ENCODE measurements at places on chromosomes 3 and 15.

GRCh38 chr15:36409819-36410218 lies 169.6 kb upstream of the CDIN1 start:
- no peak for DNase-seq

- DNase-seq: no peak
These were observed 172.6 kb upstream of the BHLHE40 start for GRCh38 chr3:4806535-4807108.

DNA sequence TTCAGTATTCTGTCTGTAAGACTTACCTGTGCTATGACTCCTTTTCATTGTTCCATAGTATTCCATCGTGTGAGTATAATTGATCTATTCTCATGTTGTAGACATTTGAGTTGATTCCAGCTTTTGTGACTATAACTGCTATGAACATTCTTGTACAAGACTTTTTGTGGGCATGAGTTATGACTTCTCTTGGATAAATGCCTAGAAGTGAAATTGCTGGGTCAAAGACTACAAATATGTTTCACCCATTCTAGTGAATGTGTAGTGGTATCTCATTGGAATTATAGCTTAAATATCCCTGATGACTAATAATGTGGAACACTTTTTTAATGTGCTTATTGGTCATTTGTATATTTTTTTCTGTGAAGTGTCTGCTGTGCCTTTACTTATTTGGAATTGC lies 27.6 kb upstream of the NPHP3 start:
- no peak for DNase-seq

DNA sequence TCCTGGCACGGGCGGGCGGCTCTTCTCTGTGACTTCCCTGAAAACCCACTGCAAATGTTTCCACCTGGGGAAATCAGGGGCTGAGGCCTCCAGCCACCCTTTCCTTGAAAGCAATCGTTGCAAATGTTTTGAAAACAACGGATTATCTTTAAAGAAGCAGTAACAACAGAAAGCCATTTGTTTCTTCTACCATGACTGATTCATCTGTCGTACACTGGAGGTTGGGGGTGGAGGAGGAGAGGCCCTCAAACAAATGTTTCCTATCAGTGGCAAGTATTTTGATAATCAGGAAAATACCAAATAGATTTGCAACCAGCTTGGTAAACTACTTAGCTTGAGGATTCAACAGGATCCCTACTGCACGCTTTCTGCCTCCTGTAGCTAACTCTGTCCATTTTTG lies 114.9 kb downstream of the PDZRN3 start:
- DNase-seq: no peak

DNA sequence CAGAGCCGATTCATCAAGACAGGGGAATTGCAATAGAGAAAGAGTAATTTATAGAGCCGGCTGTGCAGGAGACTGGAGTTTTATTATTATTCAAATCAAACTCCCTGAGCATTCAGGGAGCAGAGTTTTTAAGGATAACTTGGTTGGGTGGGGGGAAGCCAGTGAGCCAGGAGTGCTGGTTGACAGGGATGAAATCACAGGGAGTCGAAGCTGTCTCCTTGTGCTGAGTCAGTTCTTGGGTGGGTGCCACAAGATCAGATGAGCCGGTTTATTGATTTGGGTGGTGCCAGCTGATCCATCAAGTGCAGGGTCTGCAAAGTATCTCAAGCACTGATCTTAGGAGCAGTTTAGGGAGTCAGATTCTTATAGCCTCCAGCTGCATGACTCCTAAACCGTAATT lies 95.4 kb upstream of the CCDC80 start:
- DNase-seq: no peak

GRCh38 chr15:60390231-60390630 lies 7.6 kb downstream of the ANXA2 start:
- DNase-seq: no peak

DNA sequence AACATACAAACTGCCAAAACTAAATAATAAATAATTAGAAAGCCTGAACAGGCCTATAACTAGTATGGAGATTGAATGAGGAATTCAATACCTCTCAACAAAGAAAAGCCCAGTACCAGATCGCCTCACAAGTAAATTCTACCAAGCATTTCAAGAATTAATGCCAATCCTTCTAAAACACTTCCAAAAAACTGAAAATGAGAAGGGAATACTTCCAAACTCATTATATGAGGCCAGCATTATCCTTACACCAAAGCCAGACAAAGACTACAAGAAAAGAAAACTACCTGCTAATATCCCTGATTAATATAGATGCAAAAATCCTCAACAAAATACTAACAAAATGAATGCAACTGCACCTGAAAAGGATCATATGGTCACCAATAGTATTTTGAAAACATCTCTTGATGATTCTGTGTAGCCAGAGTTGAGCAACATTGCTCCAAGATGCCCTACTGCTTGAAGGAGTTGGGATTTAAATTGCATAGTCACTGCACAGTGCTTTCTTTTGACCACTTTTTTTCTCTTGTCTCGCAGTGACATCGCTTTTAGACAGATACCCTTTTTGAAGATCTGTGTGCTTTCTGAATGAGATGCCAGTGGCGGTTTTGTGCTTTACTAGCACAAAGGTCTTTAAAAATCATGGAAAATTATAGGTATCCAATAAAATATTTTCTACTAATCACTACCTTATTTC lies 487.2 kb upstream of the RASGRP1 start:
- no peak for DNase-seq

DNA sequence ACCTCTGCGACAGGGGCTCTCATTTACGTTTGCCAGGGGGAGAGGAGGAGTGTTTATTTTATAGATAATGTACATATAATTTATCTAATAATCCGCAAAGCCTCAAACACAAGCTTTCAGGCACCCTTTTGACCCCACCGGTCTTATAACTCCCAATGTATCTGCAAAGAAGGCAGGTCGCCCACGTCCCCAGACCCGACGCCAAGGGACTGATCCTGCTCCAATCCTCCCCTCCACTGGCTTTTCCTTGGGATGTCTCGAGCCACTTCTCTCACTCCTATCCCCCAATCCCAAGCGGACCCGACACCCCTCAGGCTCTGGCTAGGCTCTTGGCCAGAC lies 452 bp downstream of the DCP1A start:
- no peak for DNase-seq

DNA sequence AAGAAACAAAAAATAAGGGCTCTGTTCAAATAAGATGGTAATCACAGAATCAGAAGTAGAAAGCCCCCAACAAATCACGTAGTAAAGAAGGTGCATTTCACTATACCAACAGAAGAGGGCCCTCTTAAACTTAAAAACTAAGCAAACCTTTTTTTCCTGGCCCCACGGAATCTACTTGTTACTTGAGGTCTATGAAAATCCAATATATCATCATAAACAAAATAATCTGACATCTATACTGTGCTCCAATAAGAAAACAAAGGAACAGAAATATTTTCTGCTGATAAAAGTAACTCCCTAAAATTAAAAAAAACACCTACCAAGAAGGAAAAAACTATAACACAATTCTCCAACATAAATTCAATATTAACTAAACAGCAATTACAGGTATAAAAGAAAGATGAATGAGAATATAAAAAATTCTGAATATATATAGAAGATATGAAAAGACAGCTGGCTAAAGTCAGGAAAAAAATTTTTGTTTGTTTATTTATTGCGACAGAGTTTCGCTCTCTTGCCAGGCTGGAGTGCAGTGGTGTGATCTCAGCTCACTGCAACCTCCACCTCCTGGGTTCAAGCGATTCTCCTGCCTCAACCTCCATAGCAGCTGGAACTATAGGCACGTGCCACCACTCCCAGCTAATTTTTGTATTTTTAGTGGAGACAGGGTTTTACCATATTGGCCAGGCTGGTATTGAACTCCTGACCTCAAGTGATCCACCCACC lies 81.8 kb downstream of the CLASP2 start:
- DNase-seq: no peak

- DNase-seq: no peak
These were observed 4.1 kb downstream of the MBNL1 start for GRCh38 chr3:152272771-152273242.

DNA sequence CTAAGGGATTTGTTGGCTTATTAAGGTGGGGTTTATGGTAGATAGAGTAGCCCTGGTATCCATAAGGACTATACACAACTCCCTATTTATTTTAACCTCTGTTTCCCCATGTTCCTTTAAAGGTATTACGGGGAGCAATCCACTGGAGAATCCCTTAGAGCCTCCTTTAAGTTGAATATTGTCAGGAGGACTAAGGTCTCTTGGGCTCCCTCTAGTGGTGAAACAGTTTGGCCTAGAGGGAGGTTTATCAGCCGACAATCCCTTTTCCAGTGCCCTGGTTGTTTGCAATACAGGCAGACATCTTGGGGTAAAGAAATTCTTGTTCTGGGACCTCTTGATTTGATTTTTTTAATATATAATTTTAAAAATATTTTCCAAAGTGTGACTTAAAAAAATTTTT lies 12.9 kb downstream of the OPA1 start:
- DNase-seq: no peak

DNA sequence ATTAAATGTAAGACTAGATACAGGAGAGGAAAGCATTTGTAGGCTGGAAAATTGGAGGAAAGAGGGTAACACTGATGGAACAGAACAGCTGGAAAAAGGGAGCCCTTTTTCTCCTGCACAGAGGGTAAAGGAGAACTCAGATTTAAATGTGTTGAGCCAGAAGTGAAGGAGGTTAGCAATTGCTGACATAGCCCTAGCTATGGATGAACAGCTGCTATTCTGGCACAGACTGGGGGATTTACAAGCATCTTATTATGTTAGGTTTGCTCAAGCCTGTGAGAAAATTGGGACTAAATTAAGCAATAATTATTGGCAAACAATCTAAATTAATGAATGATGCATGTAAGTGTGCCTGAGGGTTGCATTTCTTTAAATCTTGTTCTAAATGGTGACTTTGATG lies 40.6 kb upstream of the PRR20G start:
- no peak for DNase-seq

- no peak for DNase-seq
These were observed 44.0 kb downstream of the CHSY1 start for GRCh38 chr15:101207867-101208288.

DNA sequence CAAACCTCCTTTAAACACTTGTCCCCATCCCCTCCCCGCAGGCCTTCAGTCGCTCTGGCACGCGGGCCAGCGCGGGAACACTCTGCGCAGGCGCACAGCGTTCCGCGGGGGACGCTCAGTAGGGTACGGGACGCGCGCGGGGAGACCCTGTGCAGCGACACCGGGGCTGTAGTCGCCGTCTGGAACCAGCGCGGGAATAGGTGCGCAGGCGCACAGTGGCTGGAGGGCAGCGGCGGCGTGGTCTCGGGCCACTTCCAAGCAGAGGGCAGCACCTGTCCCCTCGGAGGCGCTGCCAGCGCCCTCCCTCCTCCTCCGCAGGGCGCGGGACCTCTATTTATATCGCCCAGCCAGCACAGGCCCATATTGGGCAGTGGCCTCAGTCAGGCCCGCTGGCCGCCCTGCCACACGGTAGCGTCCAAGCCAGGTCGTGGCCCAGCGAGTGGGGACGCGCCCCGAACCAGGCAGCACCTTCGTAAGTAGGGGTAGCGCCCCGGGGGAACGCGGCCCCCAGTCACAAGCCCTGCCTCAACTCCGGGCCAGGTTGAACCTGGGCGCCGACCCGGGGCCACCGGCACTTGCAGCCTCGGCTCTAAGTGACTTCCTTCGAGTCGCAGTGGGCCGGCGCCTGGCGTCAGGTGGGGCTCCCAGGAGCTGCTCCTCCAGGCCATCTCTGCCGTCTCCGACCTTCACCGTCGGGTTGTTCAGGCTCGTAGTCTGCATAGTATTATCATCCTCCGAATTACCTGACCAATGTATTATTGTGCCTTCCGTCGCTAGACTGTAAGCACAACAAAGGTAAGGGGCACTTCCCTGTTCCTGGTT lies at the start of gene KBTBD12:
Gene KBTBD12, plus strand, starts transcription at position 118 of the 822 bp plus-strand sequence. CDS start 7,830 bp downstream, outside the sequence.
- peak; percentile 25 for DNase-seq

DNA sequence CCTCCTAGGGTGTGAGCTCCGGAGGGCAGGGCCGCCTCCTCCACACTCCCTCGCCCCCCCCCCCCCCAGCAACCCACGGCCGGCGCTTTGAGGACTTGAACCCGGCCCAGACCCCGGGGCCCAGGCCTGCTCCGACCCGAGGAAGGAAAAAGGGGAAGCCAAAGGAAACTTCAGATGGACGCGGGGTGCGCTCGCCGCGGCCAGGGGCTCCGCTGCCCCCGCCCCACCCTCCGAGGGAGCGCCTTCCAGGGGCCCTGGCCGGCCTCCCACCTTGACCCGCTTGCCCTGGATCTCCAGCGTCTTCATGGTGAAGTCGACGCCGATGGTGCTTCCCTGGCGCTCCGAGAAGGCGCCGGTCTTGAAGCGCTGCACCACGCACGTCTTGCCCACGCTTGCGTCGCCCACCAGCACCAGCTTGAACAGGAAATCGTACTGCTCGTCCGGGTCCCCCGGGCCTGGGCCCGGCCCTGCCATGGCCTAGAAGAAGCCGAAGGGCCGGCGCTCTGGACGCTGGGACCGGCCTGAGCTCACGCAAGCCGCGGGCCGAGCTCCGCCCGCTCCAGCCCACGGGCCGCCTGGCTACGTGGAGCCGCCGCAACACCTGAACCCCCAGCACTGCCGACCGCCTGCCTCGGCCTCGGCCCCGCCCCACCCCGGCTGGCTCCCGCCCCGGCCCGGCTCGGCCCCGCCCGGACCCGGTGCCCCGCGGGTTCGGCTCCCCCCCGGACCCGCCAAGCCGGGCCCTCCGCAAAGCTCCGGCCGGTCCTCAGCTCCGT lies 400 bp downstream of the RAB43 start:
- no peak for DNase-seq

- no peak for DNase-seq
These were observed 146.6 kb downstream of the FEZF2 start for GRCh38 chr3:62226601-62227339.

- no peak for DNase-seq
These were observed 36.4 kb downstream of the RIOX2 start for GRCh38 chr3:97935842-97936241.

DNA sequence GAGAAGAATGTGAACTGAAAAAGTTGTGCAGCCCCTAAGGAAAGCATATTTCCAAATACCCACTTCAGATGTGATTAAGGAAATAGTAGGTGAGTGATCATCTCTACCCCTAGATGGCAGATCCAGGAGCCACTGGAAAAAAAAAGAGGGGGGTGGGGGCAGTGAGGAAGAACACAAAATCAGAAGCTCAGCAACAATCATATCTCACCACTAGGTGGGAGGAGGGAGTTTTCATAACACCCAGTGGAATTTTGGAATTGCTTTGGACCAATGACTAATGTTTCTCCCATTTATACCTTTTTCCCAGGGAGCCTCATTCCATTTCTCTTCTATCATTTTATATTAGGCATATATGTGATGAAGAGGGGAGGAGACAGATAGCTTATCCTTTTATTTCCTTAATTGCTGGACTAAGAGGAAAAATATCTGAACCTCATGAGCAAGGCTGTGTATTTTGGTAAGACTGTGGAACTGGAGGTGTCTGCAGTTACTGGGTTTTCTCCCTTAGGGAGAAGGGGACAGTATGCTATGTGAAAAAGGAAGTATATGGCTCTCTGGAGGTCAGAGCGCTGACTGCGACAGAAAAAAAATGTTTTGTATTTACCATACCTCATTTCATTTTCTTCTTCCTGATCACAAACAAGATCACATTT lies 363.4 kb downstream of the GAP43 start:
- DNase-seq: no peak

GRCh38 chr3:139640456-139640855 lies 37.3 kb downstream of the NMNAT3 start:
- DNase-seq: no peak
